ENCODE measurements at places on chromosomes 2 and 18. TPM values are rescaled to one million over a fixed set of nuclear protein-coding genes. Genes with fewer than 3 reads are reported as not detected.

Gene MC2R
- not detected for total RNA-seq

DNA sequence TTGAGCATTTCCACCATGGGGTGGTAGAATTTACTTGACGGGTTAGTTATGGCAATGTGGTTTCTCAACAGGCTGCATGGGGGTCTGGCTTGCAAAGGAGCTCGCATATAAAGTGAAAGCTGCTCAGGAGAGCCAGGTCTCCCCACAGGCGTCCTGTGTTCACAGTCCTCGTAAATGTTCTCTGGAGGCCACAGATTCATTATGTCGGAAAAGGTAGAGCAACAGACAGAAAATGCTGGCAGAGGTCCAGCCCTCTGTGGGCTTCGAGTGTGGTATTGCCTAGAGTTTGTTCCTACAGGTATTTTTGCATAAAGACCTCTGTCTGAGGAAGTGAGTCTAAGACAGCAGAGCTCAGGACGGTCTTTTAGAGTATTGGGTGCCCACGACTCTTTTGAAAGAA lies 96.4 kb downstream of the CDCA7 start:
- no peak for DNase-seq

- no peak for DNase-seq
Measured at GRCh38 chr2:149221898-149222297, 108.5 kb upstream of the LYPD6 start.

Gene GPR45
- not detected for total RNA-seq

DNA sequence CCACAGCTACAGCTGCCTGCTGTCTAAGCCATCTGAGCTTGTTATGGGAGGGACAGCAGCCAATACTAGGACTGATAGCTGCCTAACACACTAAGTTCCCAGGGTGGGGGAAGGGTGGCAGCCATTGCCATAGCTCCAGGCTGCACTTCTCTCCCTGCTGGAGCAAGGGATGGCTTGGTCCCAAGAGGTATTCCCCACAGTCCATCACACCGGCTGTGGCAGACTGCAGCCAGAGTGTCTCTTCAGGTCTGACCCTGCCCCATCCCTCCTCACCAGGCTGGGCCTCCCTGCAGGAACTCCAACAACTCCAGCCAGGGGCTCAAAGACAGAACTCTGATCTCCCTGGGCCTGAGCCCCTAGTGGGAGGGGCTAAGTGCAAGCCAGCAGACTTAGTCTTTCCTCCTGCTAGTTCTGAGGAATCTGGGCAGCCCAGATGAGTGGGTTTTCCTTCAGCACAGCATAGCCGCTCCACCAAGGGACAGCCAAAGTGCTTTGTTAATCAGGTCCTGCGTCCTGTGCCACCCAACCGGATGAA lies 632.1 kb downstream of the SOCS6 start:
- DNase-seq = no peak

DNA sequence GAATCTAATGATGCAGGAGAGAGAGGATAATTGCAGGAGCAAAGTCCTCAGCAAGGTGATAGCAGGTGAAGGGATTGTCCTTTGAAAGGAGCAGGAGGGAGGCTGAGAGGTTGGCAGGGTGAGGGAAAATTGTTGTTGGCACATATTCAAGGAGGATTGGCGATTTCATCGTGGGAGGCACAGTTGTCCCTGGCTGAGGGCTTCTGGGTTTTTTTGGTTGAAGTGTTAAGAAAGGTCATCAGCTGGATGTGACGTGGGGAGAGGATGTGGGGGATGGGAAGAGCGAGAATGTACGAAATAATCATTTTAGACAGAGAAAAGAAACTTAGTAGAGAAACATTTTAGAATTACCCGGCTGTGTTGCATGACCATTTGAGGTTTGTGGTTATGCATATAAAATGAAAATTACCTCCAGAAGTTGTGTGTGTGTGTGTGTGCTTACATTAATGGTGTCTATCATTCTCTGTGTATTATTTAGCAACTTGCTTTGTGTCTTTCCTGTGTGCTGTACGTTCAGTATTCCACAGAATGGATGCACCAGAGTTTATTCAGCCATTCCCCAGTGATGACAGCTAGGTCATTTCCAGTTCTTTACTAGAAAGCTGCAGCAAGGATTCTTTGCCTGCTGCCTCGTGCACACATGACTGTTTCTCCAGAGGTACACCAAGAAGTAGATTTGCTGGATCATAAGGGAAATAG lies 67.6 kb downstream of the SDC1 start:
- DNase-seq = no peak

Gene TSHZ1
- 20.2 TPM for total RNA-seq

GRCh38 chr2:181123798-181124231 lies 143.4 kb downstream of the UBE2E3 start:
- DNase-seq = no peak

Gene ACKR3
- total RNA-seq = 25.8 TPM

GRCh38 chr2:227774011-227774624 lies 28.4 kb downstream of the SCYGR8 start:
- DNase-seq = no peak

Gene ZRANB3
- total RNA-seq = 4.4 TPM

GRCh38 chr2:40639320-40639719 lies 187.4 kb upstream of the SLC8A1 start:
- DNase-seq = no peak

Gene SNED1
- 5.8 TPM for total RNA-seq

Gene EDAR
- 4.0 TPM for total RNA-seq

Gene MYO3B
- 0.18 TPM for total RNA-seq

- DNase-seq = no peak
Measured at GRCh38 chr2:104658144-104658835, 195.6 kb upstream of the POU3F3 start.

GRCh38 chr2:208320686-208321085 lies 54.6 kb downstream of the PIKFYVE start:
- DNase-seq = no peak

GRCh38 chr2:43417300-43417699 lies 178.5 kb downstream of the THADA start:
- DNase-seq = no peak

Gene TIMM21
- 26.2 TPM for total RNA-seq

DNA sequence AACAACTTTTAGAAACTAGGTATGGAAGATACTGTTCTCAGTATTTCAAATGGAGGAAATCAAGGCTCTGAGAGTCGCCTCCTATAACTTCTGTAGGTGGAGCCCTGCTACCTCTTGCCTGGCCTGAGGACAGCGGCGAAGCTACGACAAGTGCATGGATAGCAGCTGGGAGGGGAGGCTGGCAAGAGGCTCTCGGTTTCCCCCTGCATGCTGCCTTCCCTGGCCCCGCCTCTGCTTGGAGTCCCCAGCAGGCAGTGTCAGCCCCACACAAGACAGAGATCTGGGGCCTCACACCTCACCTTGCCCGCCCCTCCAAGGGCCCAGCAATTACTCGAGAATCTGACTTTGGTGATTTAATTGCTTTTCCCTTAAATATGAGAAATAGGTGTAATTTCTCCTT lies 107.6 kb upstream of the POU3F3 start:
- DNase-seq = no peak

- no peak for DNase-seq
Measured at GRCh38 chr2:65728477-65729180, 296.2 kb upstream of the SPRED2 start.

Gene PSMA8
- total RNA-seq = not detected

All from esophagus squamous epithelium (tissue), 5 donors.